ENCODE measurements at places on chromosomes 5 and 9.
A peak's percentile ranks its signal among the peaks of the same experiment; 100 is the strongest.

DNA sequence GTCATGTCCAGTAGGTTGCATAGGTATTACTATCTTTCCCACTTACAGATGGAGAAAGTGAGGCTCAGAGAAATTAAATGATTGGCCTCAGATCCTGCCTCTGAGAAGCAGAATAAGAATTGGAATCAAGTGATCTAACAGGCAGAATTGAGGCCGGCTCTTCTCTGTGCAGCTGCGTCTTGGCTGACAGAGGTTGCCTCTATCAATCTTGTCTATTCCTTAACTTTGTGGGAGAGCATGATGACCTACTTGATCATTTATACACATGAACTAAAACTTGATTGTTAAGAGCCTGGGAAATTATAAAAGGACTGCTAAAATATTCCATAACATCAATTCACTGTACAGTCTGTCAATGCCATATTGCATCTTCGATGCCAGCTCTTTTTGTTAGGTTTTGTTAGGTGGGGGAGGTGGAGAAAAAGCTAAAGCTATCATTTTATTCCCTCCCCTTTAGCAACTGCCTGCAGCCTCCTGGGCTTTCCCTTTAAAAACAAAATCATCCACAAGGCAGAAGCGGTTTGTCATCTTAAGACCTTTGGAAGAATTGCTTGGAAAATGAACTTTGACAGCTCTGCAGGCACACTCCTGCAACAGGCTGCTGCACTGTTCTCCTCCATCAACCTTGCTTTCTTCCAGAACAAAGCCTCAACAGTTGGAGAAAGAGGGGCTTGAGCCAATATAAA lies 247.4 kb downstream of the SMARCA2 start:
- no peak for DNase-seq

DNA sequence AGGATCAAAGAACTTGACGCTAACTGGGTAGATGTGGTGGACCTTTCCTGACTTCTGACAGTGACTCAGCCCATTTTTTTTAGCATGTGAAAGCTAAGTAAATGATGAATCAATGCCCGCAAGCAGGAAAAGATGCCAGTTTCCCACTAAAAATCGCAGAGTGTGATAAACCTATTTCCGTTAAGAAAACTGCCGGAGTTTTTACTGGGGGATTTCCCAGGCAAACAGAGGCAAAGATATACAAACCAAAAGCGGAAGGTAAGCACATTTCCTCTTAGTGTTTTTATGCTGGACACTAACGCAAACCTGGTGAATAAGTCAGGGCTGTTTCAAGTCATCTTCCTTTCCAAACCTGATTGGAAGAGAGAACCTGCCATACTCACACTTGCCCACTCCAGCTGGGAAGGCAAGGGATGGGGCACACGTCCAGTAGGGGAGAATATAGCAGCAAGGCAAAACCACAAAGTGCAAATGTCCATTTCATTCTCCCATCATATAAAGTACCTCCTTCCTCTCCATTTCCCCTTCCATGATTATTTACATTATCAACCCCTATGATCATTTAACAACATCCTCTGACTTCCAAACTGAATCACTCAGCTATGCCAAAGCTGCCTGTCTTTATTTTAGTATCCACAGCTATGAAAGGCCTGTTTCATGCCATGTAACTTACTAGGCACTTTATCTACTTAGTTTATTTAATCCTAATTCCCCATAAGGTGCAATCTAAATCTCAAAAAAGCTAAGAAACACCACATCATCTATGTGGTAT lies 349.7 kb upstream of the RFX3 start:
- no peak for DNase-seq

GRCh38 chr5:122077366-122078115 lies 518 bp downstream of the LOX start:
- peak; percentile 82 for DNase-seq

DNA sequence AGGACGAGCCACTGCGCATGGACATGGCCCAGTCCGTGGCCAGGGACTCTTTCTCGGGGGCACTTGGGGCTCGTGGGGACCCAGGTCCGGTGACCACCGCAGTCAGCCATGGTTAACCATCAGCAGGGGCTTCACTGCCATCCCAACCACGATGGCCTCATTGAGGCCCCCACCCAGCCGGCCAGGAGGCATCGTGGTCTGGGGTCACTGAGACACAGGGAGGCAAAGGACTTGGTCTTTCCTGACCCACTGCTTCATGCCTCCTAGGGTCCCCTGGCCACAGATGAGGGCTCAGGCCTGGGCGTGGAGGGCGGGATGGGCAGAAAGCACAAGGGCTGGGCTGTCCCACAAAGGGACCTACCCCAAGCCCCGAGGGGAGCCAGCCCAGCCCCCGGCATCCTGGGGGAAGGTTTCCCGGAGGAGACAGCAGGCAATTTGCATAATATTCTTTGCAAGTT lies 6.6 kb downstream of the NACC2 start:
- no peak for DNase-seq

GRCh38 chr9:68726489-68726888 lies 21.4 kb downstream of the PIP5K1B start:
- DNase-seq = no peak

- DNase-seq = no peak
Measured at GRCh38 chr5:176648474-176649194, 1.4 kb downstream of the TSPAN17 start.

GRCh38 chr5:38446029-38446522 lies 110.4 kb downstream of the LIFR start:
- DNase-seq = no peak

DNA sequence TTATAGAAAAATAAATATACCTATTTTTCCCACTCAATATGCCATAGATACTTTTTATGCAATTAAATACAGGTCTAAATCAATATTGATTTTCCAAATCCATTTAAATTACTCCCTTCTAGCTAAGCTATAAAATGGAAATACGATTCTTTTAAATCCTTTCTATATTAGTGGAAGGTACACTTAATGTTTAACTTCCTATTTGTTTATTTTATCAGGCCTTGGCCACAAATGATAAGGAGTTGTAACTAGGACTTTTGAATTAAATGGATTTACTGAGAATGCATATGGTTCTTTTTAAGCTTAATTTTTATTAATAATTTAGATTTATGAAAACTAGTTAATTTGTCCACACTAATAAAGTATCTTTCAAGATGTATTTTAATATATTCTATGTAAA lies 517.0 kb upstream of the CHD1 start:
- no peak for DNase-seq

GRCh38 chr5:163773226-163773625 lies 267.8 kb downstream of the MAT2B start:
- no peak for DNase-seq
